ENCODE measurements at places on chromosomes 11 and 22. TPM values are rescaled to one million over a fixed set of nuclear protein-coding genes. Genes with fewer than 3 reads are reported as not detected.

- peak; percentile 80 for DNase-seq
These were observed 125.0 kb upstream of the ARHGAP42 start for GRCh38 chr11:100562128-100562527.

DNA sequence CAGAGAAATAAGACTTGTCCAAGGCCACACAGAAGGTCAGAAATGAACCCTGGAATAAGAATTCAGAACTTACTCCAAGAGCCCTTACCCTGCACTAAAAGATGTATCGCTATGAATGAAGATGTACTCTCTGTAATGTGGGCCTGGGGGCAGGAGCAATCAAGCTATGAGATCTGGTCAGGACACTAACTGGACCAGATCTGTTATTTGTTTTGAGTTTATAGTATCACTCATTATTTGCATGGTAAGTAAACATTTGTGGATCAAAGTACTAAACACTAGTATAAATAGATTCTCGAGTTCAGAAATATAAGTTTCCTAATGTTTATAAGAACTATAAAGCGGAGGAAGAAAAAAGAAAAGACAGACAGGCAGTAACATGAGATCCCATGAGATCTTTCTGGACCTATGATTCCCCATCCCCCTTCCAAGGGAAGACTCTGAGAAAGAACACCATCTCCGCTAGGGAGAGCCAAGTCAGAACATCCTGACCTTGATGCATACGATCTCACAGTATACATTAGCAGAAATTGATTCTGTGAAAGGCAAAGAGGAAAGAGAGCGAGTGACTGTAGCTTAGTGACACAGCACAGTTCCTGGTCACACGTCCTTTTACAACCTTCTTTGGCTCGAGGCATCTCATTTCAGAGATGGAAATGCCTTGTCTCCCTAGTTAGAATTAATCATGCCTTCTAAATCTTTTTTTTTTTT is 71.2 kb downstream of the USP35 start:
- no peak for DNase-seq

DNA sequence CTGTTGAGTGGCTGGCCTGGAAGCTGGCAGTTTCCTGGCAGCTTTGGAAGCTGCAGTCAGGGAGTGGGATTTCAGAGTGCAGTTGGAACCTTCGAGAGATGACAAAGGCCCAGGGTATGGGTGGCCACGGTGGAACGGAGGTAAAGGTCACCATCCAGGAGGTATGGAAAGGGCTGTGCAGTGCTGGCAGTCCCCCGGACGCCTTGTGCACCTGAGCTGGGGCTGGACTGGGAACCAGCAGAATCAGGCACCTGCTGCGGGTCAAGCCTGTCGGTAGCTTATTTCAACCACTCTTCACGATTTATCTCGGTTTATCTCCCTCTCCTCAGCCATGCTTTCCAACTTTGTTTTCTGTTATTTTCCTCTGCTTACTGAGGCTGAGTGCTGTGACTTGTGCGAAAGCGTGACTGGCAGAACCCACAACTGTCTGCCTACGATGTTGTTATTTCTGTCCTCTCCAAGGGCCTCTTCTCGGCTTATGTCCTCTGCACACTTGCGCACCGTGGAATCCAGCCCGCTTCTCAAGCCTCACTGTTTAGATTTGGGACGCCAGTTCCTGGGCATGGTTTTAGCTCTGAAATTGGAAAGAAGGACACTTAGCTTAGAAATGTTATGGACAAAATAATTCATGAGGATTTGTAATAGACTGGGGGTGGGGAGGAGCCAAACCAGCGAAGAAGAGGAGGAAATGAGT is 24.0 kb upstream of the ATXN10 start:
- no peak for DNase-seq

The GSTT2B gene
- total RNA-seq, result 3.0 TPM

DNA sequence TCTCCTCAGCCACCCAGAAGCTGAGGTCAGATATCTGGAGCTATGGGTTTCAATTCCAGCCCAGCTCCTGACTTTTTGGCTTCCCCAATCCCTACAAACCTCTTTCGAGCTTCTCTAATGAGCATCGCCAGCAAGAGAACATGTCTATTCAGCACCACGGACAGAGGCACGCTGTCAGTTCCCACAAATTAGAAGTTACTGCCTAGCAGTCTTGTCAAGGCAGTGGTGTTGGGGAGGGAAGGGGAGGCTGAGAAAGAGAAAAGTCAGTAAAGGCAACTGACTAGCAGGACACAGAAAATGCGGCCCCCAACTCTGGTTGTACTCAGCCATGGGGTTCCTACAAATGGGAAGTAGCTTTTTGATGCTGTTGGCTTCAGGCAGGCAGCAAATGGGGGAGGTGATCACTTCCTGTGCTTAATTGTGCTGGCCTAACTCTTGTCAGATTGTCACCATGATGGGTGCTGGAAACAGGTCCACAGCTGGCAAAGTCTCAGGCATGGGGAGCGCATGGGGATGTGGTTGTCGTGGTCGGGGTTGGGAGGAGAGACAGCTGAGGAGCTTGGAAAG is 205.9 kb downstream of the ST3GAL4 start:
- DNase-seq, result peak; percentile 67

GRCh38 chr22:21735200-21736083 is at the start of gene YPEL1:
Gene YPEL1 (minus strand): TSS chr22:21735794. CDS start chr22:21710744, 25,050 bp downstream.
- peak; percentile 95 for DNase-seq

DNA sequence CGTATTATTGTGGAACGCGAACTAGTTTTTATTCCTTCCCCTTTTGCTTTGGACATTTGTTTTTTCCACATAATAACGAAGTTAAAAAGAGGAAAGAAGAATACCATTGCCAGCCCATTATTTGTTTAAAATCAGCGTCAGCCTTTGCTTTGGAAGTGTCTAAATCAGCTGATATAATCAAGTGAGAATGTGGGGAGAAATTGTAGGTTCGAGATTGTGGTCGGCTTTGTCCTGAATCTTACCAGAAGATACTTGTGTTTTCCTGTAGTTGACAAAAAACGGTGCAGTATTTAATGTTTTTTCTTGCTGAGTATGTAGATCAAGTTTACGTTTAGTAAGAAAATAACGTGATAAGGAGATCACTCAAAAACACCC is 935 bp downstream of the ZNF143 start:
- peak; percentile 30 for DNase-seq

- DNase-seq, result no peak
These were observed 5.8 kb downstream of the SLC22A9 start for GRCh38 chr11:63375434-63375833.

DNA sequence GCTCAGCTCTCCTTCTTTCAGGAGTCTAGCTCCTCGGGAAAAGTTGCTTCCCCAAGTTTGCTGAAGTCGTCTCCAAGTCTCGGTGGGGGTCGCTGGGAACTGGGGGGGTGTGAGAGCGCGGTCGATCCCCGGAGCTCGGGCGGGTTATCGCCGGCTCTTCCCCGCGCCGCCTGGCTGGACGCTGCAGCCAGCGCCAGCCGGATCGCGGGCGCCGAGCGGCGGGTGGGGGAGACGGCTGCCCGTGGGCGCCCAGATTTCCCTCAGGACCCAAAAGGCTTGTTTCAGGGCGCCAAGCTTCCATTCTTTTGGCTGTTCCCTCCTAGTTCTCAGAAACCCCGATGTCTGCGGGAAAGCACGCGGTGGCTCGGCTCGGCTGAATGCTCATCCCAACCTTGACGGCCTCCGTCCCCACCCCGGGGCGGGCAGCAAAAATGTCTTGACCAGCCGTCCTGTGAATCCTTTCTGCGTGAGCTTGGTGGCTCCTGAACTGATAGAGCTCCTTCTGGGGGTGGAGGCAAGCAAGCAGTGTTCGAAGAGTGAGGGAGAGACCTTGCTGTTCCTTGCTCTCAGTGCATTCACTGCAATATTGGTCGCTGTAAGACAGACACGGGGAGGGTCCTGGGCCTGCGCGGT is 1.7 kb downstream of the ZBTB16 start:
- DNase-seq, result peak; percentile 35
